Hematopoietic multipotent progenitor cell (in vitro differentiated cells): ENCODE measurements at places on chromosomes 3 and 15. TPM values are rescaled to one million over a fixed set of nuclear protein-coding genes. Genes with fewer than 3 reads are reported as not detected.

DNA sequence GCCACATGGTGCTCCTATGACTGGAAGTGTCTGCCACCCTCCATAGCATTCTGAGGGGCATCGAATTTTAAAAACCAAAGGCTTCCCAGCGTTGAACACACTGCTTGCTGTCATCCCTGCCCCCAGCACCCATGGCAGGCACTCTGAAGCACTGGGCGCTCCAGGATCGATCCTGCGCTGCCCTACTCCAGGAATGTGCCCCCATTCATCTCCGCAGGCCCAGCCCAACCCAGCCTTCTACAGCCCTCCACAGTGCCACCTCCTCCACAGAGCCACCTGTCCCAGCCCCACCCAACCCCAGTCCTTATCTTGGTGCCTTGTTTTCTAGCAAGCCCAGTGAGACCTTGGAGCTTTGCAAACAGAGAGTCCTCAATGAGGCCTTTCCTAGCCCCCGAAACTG is 52.2 kb downstream of the WNT7A start:
- no peak for DNase-seq

DNA sequence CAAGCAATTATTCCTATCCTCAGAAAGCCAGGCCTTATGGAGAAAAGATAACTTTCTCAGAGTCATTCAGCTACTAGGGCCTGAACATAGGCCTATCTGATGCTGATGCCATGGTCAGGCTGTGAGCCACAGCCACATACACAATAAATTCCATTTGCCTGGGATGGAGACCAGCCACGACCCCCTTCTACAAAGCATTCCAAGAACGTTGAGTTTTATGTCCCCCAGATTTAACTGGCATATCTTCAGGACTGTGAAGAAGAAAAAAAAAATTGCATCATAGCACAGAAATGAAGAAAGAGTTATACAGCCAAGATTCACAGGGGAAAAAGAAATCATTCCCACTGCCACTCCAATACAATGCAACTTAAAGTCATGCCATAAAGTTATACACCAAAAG is 100.0 kb downstream of the THBS1 start:
- no peak for DNase-seq

DNA sequence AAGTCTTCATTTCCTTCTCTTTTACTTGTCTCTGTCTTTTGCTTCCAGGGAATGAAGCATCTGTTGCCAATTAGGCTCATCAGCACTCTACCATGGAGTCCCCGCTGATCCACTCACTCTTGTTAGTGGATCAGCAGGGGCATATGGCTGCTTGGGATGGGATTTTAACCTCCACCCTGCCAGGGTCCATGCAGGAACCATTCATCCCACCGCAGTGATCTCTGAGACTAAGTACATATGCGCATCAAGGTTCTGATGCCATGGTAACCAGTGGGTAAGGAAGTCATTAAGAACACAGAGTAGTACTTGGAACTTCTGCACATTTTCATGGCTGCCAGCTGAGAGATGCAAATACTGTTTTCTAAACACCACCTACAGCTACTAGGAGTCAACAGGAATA is 374.0 kb upstream of the ALCAM start:
- DNase-seq = no peak

- DNase-seq = no peak
These were observed 30.7 kb downstream of the LMCD1 start for GRCh38 chr3:8532251-8532871.

GRCh38 chr15:59536553-59536952 is 75.0 kb upstream of the GCNT3 start:
- no peak for DNase-seq

RARRES1 gene
- total RNA-seq = 0.81 TPM
